ENCODE measurements at places on chromosomes 1 and 21.

- DNase-seq = no peak
Observed at GRCh38 chr1:232192781-232193450, 437.0 kb downstream of the SIPA1L2 start.

DNA sequence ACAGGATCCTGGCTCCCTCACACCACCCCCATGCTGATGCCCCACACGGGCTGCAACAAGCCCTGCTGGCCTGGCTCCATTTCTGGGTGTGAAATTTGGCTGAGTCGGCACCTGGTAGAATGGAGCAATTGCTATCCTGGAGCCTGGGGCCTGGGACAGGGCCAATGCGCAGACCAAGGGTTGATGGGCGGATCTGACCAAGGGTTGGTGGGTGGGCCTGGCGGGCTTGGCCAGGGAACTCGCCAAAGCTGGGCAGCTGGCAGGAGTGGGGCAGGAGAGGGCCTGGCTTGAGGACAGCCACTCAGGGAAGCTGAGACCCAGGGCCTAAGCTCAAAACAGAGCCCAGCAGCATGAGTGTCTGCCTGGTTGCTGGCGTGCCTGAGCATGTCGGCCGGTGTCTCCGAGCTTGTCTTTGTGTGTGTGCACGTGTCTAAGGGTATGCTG lies 70.9 kb upstream of the POU3F1 start:
- DNase-seq = no peak

DNA sequence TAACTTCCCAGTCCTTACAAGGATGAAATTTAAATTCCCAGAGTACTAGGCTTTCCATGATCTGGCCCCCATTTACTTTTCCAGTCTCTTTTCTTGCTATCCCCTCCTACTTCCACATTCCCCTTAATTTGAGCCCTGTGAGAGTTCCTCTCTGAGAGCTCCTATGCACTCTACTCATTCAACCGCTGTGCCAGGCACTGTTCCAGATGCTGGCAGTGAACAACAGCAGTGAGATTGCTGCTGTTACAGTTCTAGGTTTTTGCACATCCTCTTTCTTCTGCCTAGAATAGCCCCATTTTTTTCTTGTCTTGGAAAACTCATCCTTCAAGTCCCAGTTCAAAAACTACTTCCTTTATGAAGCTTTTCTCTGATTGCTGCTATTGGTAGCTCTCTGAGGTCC lies 18.8 kb downstream of the ATF6 start:
- DNase-seq = no peak

- peak; percentile 86 for DNase-seq
Observed at GRCh38 chr21:34865400-34866241, 183.5 kb downstream of the RUNX1 start.

GRCh38 chr1:100499194-100499811 lies 38.6 kb upstream of the GPR88 start:
- DNase-seq = no peak

- peak; percentile 25 for DNase-seq
Observed at GRCh38 chr1:61450454-61450853, 274.5 kb downstream of the TM2D1 start.

GRCh38 chr1:248853663-248854375 lies 5.1 kb downstream of the ZNF692 start:
- no peak for DNase-seq

- no peak for DNase-seq
Observed at GRCh38 chr21:44059710-44060109, 47.5 kb upstream of the PWP2 start.

All from upper lobe of left lung (tissue), 6 donors.